Stimulated activated CD4-positive, alpha-beta T cell treated with anti-CD3 and anti-CD28 coated beads, TNF-alpha, amount 100 ng/mL, for 4 hours (primary cell): ENCODE measurements at places on chromosomes 3 and 15.
A peak's percentile ranks its signal among the peaks of the same experiment; 100 is the strongest.

GRCh38 chr3:180970931-180971330, 18.6 kb downstream of the DNAJC19 start:
- DNase-seq = no peak

GRCh38 chr3:132414841-132415240, 2.5 kb upstream of the DNAJC13 start:
- no peak for DNase-seq

- no peak for DNase-seq
These were observed 137.4 kb downstream of the SERPINI1 start for GRCh38 chr3:167872941-167873340.

- no peak for DNase-seq
These were observed 67.2 kb upstream of the TGFBR2 start for GRCh38 chr3:30539206-30539605.

DNA sequence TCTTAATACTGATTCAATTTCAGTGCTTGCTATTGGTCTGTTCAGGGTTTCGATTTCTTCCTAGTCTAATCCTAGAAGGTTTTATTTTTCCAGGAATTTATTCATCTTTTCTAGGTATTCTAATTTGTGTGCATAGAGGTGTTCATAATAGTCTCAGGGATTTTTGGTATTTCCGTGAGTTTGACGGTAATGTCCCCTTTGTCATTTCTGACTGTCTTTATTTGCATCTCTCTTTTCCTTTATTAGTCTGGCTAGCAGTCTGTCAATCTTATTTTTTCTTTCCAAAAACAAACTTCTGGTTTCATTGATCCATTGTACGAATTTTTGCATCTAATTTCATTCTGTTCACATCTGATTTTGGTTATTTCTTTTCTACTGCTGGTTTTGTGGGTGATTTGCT, 35.2 kb upstream of the CD200R1L start:
- DNase-seq = no peak

- no peak for DNase-seq
These were observed 301.5 kb upstream of the TLE3 start for GRCh38 chr15:70399204-70399603.

DNA sequence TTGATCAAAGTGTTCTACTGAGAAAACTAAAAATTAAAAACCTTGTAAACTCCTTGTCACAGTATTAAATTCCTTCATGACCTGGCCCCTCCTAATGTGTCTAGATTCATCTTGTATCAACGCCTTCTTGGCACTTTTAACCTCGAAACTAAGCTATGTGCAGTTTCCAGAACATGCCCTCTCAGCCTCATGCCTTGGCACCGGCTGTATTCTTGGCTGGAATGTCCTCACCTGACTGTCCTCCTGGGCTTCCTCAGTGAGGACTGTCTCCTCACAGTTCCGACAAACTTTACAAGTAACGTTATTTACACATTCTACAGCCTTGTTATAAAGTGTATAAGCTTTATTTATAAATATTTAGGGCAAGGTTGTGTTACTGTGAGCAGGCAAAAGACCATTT, 196.5 kb upstream of the SLC2A2 start:
- no peak for DNase-seq

DNA sequence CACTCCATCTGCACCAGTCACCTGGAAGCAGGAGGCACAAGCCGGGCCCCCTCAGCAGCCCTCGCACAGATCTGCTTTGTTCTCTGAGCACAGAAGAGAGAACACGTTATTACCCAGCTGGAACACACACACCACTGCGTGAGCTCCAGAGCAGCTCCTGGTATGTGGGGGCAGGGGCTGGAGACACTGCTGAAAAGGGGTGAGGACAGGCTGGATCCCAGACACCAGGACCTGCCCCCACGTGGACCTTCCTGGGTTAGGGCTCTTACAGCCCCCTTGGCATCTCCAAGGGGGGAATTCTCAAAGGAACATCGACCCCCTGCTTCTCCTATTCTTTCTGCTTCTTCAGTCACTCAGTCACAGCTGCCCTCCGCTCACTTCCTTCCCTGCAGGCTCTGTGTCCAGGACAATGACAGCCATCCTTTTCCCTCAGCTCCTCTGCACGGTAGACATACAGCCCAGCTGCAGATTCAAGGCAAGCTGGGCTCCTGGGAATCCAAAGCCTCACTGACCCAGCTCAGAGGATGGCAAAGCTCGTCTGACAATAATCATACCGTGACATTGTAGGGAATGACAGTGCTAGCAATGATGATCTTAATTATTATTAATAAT, 33.7 kb downstream of the PRR20G start:
- no peak for DNase-seq

- DNase-seq = no peak
These were observed 15.2 kb upstream of the EXOG start for GRCh38 chr3:38480930-38481329.

- DNase-seq = no peak
These were observed 294.5 kb upstream of the PROK2 start for GRCh38 chr3:72079369-72079872.

GRCh38 chr15:96330064-96330449, 443 bp upstream of the NR2F2 start:
- no peak for DNase-seq

DNA sequence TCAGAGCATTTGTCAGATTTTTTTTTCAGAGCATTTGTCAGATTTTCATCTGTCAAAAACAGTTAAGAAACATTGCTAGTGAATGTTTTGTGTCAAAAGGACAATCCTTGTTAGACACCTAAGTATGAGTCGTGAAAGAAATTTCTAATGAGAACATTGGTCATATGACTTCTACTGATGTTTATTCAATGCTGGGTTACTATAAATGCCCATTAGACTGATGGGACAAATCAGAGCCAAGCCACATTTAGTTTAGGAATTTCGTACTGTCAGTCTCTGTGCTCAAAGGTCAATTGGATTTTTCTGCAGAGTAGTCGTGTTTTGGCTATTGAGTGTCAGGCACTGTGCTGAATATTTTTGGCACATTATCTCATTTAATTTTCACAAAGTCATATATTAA, 31.6 kb downstream of the TSC22D2 start:
- no peak for DNase-seq

DNA sequence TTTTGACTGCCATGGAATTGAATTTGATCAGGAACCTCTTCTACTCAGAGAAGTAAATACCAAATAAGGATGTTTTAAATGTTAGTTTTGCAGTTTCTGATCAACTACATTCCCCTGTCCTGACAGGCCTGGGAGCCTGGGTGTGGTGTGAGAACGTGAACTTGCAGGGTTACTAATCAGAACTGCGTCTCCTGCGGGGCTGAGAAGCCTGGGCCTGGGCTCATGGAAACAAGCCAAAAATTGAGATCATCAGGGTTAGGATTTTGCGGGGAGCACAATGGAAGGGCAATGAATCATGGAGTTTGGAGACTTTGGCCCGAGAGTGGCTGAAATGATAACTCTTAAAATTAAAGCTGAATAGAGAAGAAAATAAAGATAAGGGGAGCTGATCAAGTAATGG, 47.8 kb upstream of the C3orf70 start:
- DNase-seq = no peak

GRCh38 chr3:136898549-136898948, 36.5 kb downstream of the NCK1 start:
- DNase-seq = no peak

- no peak for DNase-seq
These were observed 694.9 kb downstream of the MECOM start for GRCh38 chr3:168968609-168969008.

DNA sequence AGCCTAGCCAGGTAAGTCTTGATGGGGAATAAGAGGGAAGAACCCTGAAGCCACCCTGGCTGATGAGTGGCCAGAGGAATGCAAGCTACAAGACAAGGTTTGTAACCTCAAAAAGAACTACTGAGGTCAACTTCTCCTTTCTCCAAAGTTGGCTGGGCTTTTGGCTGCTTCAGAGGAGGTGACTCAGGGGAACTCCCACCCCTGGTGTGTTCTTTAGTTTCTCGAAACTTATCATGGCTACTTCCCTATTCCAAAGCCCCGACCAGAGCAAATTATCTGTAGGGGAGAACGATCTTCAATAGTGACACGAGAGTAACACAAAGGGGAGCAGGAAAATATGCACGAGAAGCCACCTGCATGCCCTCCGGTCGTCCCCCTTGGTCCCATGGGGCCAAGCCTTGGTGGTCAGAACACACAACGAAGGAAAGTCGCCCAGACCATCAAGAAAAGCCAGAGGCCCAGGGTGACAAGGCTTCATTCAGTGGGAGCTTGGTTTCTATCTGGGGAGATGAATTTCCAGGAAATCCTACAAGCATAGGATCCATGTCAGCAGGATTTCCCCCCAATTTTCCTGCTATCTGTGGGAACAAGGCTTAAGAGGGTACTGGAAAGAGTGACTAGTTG, 6.5 kb upstream of the BCL2A1 start:
- no peak for DNase-seq

DNA sequence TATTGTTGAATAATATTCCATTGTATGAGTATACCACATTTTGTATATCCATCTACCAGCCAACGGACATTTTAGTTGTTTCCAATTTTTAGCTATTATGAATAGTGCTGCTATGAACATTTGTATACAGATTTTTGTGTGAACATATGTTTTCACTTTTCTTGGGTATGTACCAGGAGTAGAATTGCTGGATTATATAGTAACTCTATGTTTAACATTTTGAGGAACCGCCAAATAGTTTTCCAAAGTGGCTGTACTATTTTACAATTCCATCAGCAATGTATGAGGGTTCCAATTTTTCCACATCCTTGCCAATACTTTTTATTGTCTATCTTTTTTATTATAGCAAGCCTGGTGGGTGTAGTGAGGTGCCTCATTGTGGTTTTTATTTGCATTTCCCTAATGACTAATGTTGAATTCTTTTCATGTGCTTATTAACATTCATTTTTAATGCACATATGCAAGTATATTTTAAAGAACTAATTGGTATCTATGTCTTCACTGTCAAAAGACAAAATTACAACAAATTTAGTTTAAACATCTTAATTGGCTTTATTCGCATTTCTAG, 77.5 kb upstream of the PIAS1 start:
- no peak for DNase-seq

- DNase-seq = peak; percentile 27
These were observed 10.0 kb downstream of the CRYGS start for GRCh38 chr3:186534113-186534669.

- no peak for DNase-seq
These were observed 106.5 kb downstream of the ECT2 start for GRCh38 chr3:172856795-172857742.

DNA sequence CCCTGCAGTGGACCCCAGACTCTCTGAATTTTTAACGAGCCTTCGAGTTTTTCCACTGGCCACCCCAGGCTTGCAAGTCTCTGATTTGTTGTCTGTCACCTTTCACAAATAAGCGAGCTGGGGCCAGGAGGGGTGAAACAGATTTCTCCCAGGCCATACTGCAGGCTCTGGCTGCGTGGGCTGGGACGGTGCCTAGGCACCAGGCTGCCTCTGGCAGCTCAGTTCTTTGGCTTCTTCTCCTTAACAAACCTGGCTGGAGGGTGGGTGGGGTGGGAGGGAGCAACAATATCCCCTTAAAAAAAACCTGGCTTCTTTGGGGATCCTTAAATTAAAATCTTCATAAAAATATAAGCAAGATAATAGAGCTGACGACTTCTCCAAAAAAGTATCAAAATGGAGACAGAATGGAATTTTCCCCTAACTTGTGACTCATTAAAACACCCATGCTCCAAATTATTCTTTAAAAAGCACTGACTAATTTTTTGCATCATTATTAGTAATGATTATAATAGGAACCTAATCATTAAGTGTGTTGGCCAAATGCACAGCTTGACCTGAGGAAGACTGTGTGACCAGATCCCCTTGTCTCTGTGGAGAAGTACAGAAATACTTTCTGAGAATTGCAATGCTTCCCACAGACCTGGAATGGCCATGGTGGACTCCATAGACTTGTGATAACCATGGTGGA, 84.1 kb downstream of the SNRK start:
- DNase-seq = no peak

GRCh38 chr15:82832601-82833361, 23.4 kb downstream of the WHAMM start:
- DNase-seq = peak; percentile 27

DNA sequence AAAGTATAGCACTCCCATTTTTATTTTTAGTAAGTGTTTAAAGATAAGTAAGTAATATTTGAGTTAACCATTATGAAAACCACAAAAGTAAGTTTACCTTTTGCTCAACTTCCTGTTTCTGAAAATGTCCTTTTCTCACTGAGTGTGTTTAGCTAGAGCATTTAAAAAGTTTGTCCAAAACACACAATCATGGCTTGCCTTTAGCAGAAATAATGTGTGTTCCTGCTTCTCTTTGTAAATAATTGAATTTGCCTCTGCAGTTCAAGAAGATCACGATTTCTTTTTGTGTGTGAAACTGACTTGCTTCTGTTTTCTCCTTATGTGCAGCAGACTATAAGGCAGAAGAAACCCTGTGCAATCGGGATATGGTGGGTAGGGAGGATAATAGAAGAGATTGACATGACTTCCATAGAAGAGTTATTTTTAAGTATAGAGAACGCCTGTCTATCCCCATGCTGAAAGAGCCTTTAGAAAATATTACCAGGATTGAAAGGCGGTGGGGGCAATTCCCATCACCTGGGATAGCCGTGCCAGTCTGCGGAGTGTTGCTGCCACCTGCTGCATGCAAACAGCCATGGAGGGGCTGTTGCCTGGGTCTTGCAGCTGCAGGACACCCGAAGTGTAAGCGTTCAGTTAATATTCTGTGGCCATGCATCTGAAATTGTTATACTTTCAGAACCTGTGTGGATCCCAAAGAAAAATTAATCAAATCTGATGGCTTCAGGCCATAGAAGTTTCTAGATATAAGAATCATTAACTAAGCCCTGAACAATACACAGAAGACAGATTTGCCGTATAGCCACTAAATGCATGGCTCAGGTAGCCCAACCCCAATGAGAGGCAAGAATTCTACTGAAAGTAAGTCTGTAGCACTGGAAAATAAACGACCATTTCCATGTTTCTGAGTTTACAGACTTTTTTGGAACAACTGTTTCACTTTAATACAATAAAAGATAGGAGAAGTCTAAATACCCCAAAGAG, 2.4 kb upstream of the CD96 start:
- DNase-seq = no peak

DNA sequence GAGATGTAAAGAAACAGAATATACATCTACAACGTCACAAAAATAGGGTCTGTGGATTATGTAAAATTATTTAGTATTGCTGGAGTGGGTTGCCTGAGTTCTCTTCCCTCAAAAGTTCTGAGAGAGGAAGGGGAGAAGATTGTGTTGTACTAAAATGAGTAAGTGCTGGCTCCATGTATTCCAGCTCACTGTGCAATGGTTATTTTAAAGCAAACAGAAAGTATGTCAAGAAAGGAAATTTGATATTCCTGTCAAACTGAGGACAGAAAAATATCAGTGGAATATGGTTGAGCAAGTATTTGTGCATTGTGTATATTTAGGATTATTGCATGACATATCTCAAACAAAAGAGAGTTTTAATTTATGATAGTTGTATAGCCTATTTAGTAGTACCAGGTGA, 2.2 kb downstream of the TRPC1 start:
- no peak for DNase-seq

DNA sequence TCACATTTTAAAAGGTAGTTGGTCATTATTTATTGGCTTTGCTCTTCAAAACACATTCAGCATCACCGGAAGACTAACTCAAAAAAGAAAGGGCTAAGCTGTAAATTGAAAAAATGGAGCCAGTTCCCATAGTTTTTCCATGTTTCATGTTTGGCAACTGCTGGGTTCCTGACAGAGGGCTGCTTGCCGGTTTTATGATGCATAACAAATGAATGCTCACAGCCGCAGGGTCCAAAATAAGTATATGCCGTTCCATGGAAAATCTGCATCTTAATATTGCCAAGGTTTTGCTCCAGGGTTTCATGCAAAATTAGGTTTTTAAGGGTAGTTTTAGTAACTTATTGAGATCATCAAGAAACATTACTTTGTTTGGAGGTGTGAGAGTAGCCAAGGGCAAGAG, 15.8 kb downstream of the SLC12A1 start:
- no peak for DNase-seq
